ENCODE measurements at places on chromosomes 5 and 9.

DNA sequence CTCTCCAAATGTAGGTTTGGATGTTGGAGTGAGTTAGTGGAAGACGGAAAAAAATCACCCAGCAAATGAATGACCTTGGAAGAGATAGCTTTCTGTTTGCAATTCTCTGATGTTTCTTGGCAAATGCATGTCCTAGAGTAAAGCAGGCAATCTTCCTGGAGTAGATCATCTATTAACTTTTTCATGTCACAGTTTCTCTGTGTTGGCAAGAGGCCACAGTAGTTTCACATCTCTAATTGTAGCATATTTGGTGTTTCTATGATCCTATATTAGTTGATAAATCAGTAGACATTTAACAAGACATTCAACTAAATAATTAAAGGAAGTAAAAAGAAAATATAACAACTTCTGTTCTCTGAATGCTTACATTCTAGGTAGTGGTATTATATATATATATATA is 138.2 kb upstream of the MINAR2 start:
- DNase-seq, result no peak

DNA sequence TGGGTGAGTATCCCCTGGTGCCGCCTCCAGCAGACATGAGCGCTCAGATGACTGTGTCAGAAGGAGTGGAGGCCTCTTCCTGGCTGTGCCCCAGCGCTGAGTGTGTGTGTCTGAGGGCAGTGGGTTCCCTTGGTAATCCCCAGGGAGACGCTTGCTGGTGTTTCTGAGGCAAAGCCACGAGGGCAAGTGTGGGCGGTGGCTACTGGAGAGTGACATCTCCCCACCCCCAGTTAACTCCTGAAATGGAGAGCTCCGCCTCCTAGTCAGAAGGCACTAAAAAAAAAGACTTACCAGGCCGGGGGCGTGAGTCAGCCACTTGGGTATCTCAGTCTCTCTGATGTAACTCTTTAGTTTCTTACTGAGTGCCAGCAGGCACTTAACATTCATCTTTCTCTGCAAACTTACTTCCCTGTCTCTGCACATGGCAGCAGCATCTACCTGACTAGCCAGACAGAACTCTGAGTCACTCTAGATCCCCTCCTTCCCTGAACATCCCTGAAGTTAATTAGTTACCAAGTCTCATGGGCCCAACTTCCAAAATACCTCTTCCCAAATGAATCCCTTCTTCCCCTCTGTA is 19.3 kb downstream of the ORM2 start:
- no peak for DNase-seq

GRCh38 chr9:108083160-108083750 is 593.7 kb upstream of the KLF4 start:
- DNase-seq, result peak; percentile 83

- DNase-seq, result no peak
These were observed 42.8 kb upstream of the IL6ST start for GRCh38 chr5:56037531-56038010.

- no peak for DNase-seq
These were observed 72.5 kb downstream of the LHX2 start for GRCh38 chr9:124084087-124084486.

- DNase-seq, result no peak
These were observed 28.4 kb downstream of the RUSC2 start for GRCh38 chr9:35518225-35518821.

- peak; percentile 3 for DNase-seq
These were observed 49.5 kb downstream of the C5orf22 start for GRCh38 chr5:31581498-31582099.

GRCh38 chr9:7103771-7104170 is 346.0 kb downstream of the KDM4C start:
- DNase-seq, result no peak

DNA sequence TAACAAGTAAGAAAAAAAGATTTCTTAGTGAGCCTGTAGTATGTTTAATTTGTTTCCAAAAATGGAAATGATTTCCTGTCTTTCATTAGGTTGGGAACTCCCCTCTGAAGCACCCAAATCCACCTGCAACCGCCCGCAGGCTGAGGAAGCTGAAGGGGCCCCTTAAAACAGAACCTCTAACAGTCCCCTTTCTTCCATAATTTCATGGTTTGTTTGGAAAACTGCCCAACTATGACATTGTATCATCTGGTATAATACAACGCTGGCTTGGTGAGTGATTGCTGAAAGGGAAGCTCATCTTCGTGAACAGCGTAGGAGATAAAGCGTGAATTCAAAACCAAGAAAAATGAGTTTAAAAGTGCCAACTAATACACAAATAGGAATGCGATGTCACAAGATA is 215.5 kb downstream of the FSTL4 start:
- no peak for DNase-seq

DNA sequence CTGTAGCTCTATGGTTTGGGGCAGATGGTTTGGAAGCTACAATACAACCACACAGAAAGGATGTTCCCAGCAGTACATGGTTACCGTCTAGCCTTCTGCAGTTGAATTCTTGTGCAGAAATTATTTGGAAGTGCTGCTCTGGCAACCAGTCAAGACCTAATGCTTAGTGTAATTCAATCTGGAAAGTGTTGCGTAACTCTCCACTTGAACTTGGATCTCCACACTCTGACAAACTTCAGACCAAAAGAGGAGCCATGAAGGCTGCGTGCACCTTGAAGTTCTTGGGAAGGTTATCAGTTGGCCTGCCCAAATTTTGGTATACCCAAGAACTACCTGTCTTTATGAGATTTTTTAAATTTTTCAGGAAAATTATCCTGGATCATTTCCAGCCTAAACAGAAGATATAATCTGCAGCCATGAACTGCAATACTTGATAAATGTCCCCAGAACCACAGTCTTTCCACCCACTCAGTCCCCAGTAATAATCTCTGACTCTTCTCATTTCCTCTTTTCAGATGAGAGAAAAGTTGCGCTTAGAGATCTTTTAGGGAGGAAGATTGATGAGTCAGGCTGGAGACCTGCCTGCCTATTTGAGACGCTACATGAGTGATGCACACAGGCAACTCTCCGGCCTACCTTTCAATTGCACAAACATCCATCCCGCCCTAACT is 159.9 kb downstream of the FANCC start:
- DNase-seq, result peak; percentile 55

- no peak for DNase-seq
These were observed 141.7 kb downstream of the SV2C start for GRCh38 chr5:76224898-76225297.

DNA sequence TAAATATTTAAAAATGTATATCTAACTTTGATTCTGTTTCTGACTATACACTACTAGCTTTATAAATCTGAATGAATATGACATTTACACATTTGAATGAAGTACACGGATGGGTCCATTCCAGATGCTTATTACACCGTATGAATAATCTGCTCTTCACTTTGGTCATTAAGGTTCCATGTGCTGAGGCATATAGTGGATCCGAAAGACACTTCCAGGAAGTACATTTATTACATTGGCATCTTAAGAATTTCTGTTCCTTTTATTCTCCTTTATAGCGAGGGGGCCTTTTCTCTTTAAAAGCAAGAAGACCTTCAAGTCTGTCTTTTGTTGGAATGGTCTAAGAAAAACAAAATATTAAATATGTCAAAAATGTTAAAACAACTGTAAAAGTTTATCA is 147.6 kb downstream of the AUH start:
- DNase-seq, result no peak

DNA sequence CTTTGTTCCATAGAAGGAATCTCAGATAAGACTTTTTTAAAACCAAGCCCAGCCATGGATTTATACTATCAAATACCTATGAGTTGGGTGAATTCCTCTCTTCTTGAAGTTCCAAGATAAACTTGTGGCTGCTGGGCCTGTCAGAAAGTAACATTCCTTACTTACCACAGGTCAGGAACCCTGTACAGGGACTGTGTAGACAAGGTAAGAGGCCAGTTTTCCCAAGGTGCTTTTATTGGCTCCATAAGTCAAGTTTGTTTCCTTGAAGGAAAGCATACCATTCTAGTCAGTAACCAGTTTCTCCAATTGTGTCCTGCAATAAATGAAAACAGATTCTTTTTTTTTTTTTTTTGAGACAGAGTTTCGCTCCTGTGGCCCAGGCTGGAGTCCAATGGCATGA is 8.8 kb upstream of the CLTB start:
- DNase-seq, result no peak

GRCh38 chr9:93248386-93249040 is 64.6 kb downstream of the WNK2 start:
- DNase-seq, result no peak

DNA sequence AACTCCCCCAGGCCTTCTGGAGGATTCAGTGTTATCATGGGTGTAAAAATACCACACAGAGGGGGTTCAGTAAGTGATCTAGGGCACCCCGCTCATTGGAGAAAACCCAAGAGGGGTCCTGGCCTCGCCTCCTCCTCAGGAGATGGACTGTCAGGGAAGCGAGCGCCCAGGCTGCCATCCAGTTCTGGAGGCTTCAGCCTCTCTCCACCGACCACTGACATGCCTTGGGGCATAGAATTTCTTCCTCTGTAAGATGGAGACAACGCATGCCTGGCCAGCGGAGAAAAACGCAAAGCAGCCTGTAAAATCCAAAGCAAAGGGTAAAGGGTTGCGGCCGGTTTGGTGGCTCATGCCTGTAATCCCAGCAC is 165.4 kb downstream of the COL23A1 start:
- no peak for DNase-seq

- no peak for DNase-seq
These were observed 88.2 kb downstream of the NREP start for GRCh38 chr5:111668477-111669414.

DNA sequence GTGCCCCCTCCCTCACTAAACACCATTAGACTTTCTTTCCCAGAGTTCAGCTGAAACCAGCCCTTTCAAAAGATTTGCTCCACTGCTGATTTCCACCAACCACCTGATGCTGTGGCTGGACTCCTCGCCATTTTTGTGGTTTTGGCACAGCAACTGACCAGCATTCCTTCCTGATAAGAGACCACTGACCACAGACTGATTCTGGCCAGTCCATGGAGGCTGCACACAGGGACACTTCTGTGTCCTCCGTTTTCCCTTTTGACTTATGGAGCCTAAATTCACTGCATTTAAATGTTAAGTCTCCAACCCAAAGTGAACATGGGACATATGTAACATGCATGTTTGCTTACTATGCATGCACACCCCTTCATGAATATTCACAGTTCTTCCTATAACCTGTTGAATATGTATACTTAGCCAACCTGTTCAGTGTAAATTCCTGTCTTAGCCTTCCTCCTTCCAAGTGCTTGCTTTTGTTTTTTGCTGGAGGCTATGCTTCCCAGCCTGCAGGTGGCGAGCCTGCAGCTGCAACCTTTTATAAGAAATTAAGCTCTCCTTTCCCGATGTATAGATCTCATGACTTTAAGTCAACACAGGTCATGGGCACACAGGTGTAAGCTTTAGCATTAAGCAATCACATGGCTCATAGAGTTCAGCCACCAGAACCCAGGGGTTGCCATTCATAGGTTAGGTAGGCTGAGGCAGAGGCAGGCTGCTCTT is 78.7 kb downstream of the ACTL7B start:
- no peak for DNase-seq

DNA sequence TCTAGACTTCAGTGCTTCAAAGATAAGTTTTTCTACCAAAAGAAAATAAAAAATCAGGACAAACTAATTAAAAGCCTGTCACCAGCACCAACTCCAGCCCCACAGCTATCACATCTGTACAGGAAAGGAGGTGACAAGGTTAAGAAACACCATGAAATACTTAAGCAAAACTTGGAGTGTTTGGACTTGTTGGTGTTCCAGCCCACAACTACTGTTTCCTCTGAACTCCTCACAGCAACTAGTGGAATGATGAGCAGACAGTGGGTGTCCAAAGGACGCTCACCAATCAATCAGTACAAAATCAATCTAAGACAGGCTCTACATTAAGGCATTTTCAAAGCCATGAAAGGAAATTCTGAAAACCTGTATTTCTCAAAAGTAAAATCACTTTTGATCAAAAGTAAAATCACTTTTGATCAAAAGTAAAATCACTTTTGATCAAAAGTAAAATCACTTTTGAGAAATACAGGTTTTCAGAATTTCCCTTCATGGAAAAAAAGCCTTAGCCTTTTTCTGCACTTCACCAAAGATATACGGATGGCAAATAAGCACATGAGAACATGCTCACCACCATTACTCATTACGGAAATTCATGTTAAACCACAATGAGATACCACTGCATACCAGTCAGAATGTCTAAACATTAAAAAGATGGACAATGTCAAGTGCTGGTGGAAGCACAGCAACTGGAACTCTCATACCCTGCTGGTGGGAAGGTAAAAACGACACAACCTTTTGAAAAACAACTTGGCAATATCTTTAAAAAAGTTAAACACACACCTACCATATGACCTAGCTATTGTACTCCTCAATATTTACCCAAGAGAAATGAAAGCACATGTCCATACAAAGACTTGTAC is 79.7 kb downstream of the MED27 start:
- no peak for DNase-seq

DNA sequence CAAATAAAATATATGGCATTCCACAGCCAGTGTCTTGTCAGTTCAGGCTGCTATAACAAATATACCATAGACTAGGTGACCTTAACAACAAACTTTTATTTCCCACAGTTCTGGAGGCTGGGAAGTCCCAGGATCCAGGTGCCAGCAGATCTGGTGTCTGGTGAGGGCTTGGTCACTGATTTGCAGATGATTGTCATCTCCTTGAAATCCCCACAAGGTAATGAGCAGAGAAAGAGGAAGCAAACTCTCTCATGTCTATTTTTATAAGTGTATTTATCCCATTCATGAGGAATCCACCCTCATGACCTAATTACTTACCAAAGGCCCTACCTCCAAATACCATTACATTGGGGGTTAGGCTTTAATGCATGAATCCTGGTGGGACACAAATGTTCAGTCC is 663.2 kb downstream of the TLR4 start:
- DNase-seq, result no peak

DNA sequence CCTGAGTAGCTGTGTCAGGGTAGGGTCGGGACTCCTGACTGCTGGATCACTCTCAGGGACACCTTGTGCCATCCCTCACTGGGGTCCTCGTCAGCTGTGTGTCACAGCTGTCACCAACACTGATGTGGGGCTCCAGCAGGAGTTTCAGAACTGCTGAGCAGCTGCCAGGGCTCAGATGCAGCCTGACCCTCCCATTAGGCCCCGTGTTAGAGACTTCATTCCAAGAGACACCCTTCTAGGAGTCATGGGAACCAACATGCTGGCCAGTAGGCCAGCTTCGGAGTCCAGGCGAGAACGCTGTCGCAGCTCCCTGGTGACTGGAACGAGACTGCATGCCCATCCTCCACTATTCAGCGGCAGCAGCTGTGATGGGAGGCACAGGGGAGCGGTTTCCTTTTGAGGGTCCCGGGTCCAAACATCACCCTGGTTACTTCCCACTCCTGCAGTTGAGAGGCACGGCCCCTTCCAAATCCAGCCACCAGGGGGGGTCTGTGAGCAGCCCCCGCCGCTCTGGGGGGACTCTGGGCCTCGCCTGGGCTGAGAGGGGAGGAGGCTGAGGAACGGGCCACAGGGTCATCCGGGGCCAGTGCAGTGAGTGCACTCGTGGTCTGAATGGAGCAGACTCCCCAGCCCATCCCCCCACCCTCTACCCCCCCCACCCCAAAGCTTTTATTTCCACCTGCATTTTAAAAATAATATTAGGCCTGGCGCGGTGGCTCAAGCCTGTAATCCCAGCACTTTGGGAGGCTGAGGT is 12.6 kb upstream of the TCF7 start:
- DNase-seq, result no peak

GRCh38 chr5:132865668-132866341 is 464 bp downstream of the GDF9 start:
- DNase-seq, result no peak

GRCh38 chr5:68648944-68649857 is 433.6 kb downstream of the PIK3R1 start:
- DNase-seq, result no peak

- peak; percentile 38 for DNase-seq
These were observed 110.8 kb upstream of the ERCC6L2 start for GRCh38 chr9:95764533-95765319.

- DNase-seq, result no peak
These were observed 1.9 kb downstream of the CERT1 start for GRCh38 chr5:75509546-75509945.
